ENCODE measurements at places on chromosomes 2 and 18.

DNA sequence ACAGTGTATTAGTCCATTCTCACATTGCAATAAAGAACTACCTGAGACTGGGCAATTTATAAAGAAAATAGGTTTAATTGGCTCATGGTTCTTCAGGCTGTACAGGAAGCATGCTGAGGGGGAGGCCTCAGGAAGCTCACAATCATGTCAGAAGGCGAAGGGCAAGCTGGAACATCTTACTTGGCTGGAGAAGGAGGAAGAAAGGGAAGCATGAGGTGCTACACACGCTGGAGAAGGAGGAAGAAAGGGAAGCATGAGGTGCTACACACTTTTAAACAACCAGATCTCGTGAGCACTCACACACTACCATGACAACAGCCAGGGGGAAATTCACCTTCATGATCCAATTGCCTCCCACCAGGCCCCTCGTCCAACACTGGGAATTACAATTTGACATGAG is 95.3 kb upstream of the FAM110C start:
- no peak for DNase-seq

GRCh38 chr2:25816249-25816648 is 62.0 kb downstream of the ASXL2 start:
- DNase-seq = no peak

DNA sequence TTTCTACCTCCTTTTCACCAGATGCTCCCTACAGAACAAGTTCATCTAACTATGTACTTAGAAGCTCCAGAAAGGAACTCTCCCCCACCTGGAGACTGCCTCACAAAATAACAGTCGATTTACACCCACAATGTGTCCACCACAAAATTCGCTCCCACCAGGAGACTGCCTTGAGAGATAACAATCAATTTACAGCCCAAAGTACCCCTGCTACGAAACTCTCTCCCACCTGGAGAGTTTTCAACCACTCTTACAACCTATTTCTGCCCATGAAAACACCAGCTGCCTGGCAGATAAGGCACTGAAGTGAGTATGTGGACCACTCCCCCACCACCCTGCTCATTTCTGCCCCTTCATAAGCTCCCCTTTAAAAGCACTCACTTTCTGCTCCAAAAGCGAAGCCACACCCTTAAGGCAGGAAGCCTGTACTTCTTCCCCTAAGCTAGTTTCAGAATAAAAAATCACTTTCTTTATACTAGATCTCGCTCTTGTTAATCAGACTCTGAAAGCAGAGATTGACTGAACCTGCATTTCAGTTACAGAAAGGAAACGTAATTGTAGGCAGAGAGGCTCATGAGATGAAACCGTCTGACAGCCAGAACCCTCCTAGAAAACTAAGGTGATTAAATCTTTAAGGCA is 94.4 kb upstream of the RBBP8 start:
- DNase-seq = no peak

- no peak for DNase-seq
Observed at GRCh38 chr2:8028981-8029380, 652.9 kb upstream of the ID2 start.

DNA sequence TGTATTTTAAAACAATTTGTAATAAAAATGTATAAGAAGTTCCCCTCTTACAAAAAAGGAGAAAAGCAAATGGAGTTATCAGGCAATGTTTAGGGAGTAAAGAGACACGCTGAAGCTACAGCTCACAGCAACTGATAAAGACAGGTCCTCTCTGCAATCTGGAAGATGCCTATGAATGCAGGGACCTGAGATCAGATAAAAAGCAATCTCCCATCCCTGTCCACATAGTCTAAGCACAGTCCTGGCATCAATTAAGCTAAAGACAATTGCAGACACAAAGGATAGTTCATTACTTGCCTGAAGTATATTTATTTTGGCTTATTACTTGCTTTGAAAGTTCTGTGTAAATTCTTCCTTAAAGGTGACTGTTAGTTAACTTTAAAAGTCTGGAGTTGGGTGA is 5.0 kb downstream of the EIF2AK3 start:
- DNase-seq = no peak

All from common myeloid progenitor, CD34-positive (primary cell).